ENCODE measurements at places on chromosomes 7 and 10. TPM values are rescaled to one million over a fixed set of nuclear protein-coding genes. Genes with fewer than 3 reads are reported as not detected.

DNA sequence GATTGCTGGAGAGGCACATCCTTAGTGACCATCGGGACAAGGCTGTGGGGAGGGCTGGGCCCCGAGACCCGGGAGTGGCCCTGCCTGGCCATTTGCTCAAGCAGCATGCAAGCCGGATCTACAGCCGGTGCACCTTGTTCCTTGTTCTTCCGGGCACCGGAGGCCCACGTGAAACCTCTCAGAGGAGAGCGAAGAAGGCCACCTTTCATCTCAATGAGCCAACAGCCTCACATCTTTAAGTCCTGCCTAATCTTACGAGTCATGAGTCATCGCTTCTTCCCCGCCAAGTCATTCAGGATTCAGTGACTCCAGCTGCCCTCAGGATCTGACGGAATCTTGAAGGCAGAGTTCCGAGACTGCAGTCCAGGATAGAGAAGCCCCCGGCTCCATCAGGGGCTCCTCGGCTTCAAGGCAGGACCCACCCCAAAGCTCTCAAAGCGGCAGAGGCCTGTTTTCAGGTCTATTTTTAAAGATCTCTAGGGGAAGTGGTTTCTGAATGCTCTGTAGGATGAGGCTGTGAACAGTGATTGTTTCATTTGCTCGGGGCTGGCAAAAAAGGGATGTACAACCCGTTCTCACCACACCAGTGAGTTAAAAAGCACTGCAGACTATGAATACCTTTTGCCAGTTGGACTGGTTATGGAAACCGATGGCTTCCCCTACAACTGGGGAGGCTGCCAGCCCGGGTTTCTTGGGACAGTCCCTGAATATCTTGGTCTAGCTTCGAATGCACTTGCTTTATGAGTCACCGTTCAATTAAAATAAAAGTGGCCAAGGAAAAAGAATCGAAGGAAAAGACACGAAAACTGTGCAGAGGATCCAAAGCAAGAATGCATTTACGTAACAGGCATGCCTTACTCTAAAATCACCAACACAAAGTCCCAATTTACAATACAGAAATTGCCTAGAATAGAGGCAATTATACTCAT, 57.2 kb upstream of the ECHDC3 start:
- DNase-seq, result peak; percentile 94

DNA sequence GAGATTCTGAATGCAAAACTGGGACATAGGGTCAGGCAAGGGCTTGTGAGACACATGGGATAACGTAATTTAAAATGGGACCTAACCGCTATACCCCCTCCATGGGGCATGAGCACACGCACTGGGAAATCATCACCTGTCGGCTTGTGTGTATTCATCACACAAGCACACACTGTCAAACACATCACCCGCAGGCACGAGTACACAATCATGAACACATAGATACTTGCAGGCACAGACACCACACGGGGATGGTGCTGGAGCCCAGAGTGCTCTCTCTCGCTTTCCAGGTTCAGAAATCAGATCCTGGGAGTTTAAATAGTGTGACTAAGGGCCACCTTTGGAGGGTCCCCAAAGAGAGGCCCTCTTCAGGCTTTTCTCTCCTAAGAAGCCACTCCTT, 19.6 kb upstream of the TLX1 start:
- DNase-seq, result peak; percentile 51

DNA sequence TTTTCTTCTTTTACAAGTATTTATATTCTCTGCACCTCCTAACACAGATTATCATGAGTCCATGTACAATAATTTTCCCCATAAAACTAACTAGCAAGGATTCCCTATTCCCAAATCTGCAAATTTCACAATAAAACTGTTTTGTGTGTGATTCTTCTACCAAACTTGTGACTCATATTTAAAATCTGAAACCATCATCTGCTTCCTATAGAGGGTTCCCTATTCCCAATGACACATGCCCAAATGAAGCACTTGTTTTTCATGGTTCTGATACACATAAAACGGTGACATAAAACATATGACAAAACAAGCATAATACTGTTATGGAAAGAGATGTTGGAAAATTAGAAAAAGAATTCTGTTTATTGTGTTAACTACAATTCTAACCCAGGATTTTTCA, 657.6 kb downstream of the PARD3 start:
- no peak for DNase-seq

DNA sequence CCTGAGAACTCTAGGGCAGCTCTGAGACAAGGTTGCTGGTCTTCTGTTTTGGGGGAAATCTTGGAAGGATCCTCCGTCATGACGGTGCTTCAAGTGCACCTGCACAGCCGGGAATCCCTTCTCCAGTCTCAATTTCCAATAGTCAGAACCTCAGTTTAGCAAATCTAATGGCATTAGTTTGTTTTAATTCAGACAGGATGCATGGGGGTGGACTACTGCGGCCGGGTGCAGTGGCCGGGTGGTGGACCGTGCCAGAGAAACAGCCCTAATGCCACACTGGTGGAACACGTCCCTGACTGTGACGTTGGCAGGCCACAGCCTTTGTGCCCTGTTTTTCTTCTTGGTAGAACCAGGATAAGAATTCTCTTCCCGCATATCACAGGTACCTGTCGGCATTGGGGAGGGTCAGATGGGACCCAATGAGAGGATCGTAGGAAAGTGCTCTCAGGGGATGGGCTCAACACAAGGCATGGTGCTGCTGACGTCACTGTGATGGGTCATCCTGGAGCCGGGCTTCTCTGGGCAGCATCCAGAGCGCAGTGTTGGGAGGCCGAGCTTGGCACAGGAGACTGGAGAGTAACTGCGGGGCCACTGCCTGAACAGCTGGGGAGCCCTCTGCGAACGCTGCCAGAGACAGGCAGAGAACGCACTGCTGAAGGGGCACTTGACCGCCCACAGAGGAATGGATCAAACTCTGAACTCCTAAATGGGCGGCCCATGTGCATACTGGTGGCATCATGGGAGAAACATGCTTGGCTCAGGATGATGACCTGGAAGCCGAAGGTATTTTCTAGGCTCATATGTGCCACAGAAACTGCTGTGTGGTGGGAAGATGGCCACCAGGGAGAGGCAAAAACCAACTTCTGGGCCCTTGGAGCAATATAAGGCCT, 313.8 kb upstream of the SHH start:
- no peak for DNase-seq

GRCh38 chr7:156014808-156015207, 202.5 kb upstream of the SHH start:
- no peak for DNase-seq

GRCh38 chr7:8176370-8177081, 85.4 kb downstream of the ICA1 start:
- peak; percentile 78 for DNase-seq

GRCh38 chr7:129438839-129439651, 4.8 kb downstream of the STRIP2 start:
- DNase-seq, result no peak

GRCh38 chr10:71045204-71045809, 156.9 kb upstream of the PCBD1 start:
- peak; percentile 71 for DNase-seq

DNA sequence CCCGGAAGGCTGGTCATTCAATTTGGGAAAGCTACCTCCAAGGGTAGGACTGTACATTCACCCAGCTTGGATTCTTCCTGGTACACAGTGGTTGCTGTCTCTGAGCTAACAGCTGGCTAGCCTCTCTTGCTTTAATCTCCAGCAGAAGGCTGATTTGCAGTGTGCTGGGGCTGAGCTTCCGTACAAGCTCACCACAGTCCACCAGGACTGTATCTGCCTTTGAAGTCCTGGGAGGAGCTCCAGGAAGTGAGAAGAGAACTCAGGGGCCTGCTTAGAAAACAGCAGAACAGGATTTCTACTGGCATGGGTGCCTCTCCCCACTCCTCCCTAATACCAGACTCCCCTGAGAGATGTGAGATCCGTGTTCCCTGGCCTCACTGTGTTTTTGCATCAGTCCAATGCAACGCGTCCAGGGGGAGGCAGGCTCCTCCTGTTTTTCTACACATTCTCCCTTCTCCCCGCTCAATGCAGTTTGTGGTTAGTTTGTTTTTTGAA, 6.6 kb downstream of the AFAP1L2 start:
- no peak for DNase-seq

DNA sequence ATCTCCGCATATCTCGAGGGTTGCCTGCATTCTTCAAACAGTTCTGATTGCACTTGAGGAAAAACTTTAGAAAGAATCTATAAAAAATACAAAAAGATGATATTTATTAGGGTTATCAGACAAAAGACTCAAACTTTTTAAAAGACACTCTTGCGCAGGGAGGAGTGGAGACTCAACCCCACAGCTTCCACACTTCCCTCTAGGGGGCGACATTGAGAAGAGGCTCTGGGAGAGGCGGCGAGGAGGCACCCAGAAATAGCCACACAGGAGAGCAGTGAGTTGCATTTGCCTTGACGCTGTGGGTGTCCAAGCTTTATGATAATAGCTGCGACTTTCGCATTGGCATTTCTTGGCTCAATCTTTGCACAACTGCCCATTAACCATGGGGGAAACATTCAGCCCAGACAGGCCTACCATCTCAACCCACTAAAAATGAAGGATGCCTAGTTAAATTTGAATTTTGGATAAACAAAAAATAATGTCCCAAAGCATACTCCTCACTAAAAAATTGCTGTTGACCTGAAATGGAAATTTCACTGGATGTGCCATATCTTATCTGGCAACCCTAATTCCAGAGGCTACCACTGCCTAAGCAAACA, 86.2 kb downstream of the EBF3 start:
- DNase-seq, result no peak

- DNase-seq, result no peak
These were observed 14.3 kb upstream of the KCNIP2 start for GRCh38 chr10:101857802-101858476.

DNA sequence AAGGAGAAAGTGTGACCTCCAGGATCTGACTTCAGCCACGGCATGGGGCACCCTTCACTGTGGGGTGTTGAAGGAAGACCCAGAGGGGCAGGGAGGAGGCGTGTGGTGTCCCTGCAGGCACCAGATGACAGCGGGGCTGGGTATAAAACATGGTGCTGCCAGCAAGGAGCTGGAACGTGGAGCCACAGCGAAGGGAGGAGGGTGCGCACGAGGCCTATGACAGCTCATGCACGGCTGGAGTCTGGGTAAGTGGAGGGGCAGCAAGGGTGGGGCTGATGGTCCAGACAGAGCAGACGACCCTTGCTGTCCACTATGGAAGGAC, 27.8 kb upstream of the FOXL3 start:
- DNase-seq, result peak; percentile 34

GRCh38 chr7:55549457-55549856, 22.8 kb downstream of the VOPP1 start:
- DNase-seq, result no peak

Gene SGMS1
- total RNA-seq, result 36.1 TPM

Gene ZNF727
- total RNA-seq, result 5.2 TPM

Gene MYOZ1
- not detected for total RNA-seq

Gene STYXL1
- 28.4 TPM for total RNA-seq

Gene LDB3
- 0.14 TPM for total RNA-seq

Gene GPR85
- total RNA-seq, result 11.3 TPM

Gene IRF5
- 51.5 TPM for total RNA-seq

All from spleen (tissue), 13 donors.